ENCODE measurements at places on chromosomes 12 and 14. TPM values are rescaled to one million over a fixed set of nuclear protein-coding genes. Genes with fewer than 3 reads are reported as not detected.

Gene ANO4
- total RNA-seq, result not detected

Gene CRIP2
- 31.4 TPM for total RNA-seq

Gene CCNB1IP1
- 15.7 TPM for total RNA-seq

Gene APOF
- total RNA-seq, result not detected

Gene INSM2
- not detected for total RNA-seq

Gene RNFT2
- not detected for total RNA-seq

Gene FAM222A
- 24.3 TPM for total RNA-seq

Gene PTPN6
- total RNA-seq, result 6.9 TPM

Gene SERPINA12
- total RNA-seq, result not detected

Gene C14orf39
- total RNA-seq, result 3.0 TPM

Gene LRR1
- total RNA-seq, result 4.9 TPM

Gene LAG3
- total RNA-seq, result not detected

Gene PFKM
- 1,022 TPM for total RNA-seq

Gene PGF
- 4.7 TPM for total RNA-seq

Gene NKX2-1
- not detected for total RNA-seq

Gene CLEC7A
- 4.2 TPM for total RNA-seq

Gene TUBA1A
- 68.0 TPM for total RNA-seq

Gene RPL36AL
- 226 TPM for total RNA-seq

Gene TEX52
- total RNA-seq, result 0.68 TPM

Gene SLC38A4
- 46.0 TPM for total RNA-seq

Gene MIP
- total RNA-seq, result not detected

Gene VDR
- total RNA-seq, result 3.4 TPM

Gene SNX6
- total RNA-seq, result 113 TPM

Gene POTEG
- not detected for total RNA-seq

Gene KRT85
- total RNA-seq, result not detected

Gene STK38L
- total RNA-seq, result 13.0 TPM

Gene AMDHD1
- total RNA-seq, result not detected

Gene GARIN6
- total RNA-seq, result not detected

Gene GPR65
- total RNA-seq, result 0.13 TPM

Gene AICDA
- total RNA-seq, result not detected
